ENCODE measurements at places on chromosomes 6 and 20.

- no peak for DNase-seq
Measured at GRCh38 chr6:22253955-22254655, 42.7 kb downstream of the PRL start.

DNA sequence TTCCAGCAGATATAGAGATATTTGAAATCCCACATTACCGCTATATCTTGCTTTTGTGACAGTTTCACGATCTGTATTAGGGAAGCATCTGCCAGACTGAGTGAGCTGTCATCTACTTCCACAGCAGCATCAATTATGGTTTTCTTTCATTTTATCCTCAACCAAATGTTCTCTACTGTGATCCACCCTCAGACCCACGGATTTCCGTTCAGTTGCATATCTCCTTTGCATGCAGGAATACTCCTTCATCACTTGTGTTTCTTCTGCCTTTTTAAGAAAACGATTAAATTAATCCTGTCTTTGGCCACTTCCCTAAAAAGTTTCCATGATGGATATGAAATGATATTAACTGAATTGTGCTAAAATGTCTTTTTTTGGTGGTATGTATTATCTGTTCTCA, 262.1 kb upstream of the ADGRB3 start:
- DNase-seq = no peak

- DNase-seq = no peak
Measured at GRCh38 chr6:53119772-53120409, 28.8 kb downstream of the GCM1 start.

GRCh38 chr6:168054765-168055560, 24.0 kb downstream of the FRMD1 start:
- DNase-seq = no peak

DNA sequence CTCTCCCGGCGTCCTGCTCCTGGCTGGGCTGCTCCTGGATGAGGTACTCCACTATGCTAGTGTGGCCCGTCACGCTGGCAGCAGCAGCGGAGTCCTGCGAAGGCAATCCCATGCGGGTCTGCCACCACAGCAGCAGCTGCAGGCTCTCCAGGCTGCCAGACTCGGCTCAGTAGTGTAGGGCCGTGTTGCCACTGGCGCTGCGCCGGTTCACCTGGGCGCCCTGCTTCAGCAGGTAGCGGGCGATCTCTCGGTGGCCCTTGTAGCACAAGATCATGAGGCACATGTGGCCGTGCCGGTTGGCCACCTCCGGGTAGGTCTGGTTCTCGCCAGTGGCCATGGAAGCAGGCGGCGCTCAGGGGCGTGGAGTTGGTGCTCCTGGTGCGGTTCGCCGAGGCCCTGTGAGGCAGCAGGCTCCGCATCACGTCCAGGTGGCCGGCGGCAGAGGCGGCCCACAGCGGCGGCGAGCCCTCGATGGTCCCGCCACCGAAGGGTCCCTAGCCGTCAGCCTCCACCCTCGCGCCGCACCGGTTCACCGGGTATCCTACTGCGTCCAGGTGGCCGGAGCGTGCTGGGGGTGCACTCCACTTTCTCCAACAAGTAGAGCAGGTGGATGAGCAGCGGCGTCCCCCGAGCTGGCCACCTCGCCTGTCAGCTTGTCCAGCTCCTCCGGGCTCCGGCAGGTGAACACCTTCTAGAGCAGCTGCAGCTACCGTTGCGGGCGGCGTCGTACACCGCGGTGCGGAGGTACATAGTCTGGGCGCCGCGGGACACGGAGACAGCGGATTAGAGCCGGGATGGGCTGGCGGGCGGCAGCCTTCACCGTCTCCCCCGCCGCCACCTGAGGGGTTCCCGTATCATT, 19.8 kb downstream of the RFPL4B start:
- DNase-seq = no peak

DNA sequence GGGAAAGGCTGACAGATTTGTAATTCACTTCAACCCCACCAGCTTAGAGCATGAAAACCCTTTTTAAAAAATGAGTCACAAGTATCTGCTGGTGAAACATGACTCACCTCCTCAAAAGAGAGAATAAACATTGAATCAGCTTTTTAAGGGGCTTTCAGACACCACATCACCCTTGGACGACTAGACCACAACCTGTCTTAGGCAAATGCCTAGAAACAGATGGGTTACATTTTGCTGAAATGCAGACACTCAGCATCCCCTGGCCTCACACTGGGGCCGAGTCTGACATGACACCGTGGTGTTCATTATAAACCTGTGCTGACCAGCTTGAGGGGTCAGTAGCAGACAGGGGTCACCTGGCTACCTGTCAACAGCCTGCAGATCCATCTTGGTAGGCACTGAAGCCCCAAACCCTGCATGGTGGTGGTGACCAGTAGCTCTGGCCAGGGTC, 175.3 kb upstream of the CST7 start:
- DNase-seq = no peak

DNA sequence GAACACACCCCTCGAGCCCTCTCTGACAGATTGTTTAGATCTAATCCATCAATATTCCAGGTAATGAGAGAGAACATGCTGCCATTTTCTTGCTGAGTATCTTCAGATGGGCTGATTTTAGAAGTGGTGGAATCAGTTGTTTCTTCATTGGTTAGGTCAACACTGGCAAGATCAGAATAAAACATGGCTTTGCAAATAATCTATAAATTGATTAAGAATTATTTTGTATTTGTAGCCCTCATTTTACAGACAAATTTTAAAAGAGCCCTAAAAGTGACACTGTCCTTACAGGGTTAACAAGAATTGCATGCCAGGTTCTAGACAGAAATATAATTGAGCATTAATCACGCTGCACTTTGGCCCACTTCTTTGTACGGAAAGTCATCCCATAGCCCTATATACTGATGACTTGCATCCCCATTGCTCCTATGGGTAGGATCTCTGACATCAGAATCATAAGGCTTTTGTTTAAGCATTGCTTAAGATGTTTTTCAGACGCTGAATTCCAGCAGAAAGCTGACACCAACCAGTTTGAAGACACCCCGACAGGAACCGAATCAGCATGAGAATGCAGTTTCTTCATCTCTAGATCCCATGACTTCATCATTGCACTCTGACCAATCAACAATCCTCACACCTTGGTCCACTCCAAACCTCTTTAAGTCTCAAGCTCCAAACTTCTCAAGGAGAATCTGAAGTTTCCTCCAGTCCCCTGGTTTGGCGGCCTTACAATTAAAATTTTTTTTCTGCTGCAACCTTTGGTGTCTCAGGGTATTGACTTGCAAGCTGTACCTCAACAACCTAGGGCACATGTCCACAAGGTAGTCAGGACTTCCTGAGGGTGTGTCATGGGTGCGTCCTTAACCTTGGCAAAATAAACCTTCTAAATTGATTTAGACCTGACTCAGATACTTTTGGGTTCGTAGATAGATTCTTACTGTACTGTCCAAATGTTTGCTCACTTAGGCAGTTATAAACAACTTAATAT, 7.8 kb downstream of the TDP2 start:
- DNase-seq = no peak

- DNase-seq = no peak
Measured at GRCh38 chr6:99614430-99615186, 8.0 kb downstream of the PRDM13 start.

DNA sequence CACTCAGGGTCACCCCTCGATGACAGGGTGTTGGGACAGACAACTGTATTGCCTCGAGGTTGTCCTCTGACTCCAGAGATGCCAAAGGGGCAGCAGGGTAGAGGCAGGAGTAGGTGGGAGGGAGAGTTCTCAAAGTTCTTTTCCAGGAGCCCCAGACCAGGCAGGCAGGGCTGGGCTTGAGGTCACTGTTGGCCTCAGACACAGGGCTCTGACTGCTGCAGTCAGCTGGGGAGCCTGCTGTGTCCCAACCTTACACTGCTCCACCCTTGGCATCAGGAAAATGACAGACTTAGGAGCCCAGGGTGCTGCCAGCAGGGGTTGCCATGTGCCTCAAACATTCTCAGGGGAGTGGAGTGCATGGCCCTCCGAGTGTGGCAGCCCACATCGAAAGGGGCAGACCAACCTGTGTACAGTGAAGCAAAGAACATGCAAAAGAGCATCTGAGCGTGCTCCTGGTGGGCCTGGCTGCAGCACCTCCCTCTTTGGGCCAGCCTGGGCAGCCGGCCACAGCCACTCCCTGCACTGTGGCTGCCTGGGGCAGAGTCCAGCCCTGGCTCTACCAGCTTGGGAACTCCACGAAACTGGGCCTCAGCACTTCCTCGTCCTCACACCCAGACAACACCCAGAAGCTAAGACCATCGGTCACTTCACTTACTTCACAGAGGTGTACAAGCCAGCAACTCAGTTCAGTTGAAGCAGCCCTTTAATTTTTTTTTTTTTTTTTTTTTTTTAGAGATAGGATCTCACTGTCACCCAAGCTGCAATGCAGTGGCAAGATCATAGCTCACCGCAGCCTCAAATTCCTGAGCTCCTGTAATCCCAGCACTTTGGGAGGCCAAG, 24.0 kb downstream of the C6orf132 start:
- DNase-seq = no peak

- DNase-seq = no peak
Measured at GRCh38 chr20:62284448-62284847, 18.3 kb upstream of the ADRM1 start.
